ENCODE measurements at places on chromosomes 3 and 15.

DNA sequence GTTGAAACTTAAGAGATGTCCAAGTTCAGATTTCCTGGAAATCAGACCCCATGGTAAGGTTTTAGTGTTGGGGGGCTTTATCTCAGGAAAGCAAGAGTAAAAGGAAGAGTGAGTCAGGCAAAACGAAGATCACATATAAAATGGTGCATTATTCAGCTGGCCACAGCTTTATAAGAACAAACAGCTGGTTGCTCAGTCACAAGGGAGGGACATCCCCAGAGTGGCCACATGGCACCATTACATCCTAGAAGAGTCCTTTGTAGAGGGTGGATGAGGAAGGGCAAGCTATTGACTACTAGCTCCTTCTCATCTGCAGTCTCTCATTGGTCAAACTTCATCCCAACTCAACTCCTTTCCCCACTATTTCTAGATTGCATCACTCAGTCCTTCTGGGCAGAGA is 68.3 kb upstream of the COL8A1 start:
- no peak for DNase-seq

GRCh38 chr3:106691476-106691875 is 685.8 kb upstream of the CCDC54 start:
- DNase-seq, result no peak

DNA sequence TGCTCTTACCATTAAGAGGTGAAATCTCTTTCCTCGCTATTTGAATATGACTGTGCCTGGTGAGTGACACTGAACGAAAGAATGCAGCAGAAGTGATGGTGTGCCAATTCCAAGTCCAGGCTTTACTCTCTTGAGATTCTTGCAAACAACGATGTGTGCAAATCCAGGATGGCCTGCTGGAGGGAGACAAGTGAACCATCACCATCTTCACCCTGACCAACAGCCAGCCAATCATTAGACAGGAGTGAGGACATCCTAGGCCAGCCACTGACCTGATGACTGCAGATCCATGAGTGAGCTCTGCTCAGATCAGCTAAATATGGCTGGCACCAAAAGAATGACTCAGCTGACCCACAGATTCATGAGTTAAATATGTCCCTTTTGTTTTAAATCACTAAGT is 878.0 kb downstream of the PDCD6IP start:
- no peak for DNase-seq

DNA sequence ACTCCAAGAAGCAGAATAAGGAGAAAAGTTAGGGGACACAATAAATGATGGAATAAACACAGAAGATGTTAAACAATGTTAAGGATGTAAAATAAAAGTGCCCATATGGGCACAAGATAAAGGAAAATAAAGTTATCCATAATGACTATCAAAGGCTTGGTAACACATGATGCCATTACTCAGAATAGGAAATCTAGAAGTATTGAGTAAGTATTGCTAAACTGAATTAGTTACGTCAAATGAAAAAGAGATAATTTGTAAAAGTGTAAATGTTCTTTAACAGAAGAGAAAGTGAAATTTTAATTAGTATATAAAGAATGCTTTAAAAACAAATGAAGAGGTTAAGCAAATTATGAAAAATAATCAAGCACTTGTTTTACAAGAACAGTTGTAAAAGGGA is 6.7 kb downstream of the COPS2 start:
- DNase-seq, result no peak

- no peak for DNase-seq
Observed at GRCh38 chr3:42507761-42508335, 5.4 kb downstream of the VIPR1 start.

DNA sequence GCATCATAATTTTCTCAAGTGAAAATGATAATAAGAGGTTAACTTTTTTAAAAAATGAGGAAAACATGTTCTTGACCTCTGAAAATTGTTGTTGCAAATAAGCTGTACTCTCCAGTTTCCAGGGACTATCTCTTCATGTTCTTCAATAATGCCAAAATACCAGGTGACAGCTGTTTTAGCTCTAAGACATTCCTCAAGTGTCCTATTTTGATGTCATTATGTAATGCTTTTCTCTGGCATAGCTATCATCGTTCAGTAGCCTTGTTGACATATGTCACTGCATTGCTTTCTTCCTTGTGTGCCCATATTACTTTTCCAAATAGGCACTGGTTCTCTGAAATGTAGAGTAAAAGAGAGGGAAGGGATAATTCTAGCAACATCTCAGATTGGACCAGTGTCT is 5.7 kb upstream of the FILIP1L start:
- DNase-seq, result no peak

DNA sequence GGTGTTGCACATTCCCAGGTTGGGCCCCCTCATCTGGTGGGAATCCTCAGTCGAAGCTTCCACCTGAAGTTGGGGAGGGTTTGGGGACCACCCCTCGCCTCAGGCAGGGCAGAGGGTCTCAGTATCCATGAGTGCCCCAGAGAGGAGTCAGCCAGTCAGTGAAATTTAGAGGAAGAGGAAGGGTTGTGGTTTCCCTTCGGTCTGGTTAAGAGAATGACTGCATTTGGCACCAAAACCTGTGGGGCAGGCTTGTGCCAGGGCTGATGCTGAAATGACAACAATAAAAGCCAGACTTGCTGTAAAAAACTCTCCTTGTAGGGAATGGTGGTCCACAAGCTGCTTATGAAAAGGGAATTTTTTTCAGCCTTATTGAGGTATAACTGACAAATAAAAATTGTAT is 22.6 kb downstream of the LMCD1 start:
- DNase-seq, result no peak

DNA sequence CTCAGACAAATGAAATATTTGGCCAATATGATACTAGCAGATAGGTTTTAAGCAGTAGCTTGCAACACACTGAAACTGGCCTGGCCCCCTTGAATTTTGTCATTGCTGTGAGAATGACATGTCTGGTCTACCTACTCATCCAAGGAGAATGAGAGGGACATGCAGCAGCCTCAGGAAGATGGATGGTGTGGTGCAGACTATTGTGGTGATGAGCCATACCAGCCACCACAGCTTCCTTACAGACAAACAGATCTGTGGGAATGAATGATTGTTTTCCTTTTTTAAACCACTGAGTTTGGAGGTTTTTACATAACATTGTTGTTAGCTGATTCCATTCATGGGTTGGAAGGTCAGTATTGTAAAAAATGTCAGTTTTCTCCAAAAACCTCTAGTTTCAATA is 133.7 kb upstream of the POU1F1 start:
- DNase-seq, result no peak

DNA sequence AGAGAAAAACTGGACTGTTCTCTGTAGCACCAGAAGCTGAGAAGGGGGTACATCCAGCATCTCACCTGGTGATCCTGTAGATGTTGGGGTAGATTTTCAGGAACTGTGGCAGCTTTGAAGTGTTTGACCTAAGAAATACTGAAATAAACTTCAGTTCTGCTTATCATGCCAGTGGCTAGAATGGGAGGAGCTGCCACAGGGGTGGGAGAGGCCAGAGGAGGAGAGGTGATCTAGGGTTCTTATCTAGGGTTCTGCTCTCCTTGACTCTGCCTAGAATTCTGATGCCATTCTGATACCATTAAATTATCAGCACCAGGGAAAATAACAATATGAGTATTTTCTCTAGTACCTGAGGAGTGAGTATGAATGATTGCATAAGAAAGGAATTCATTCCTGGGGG is 10.2 kb upstream of the CPOX start:
- DNase-seq, result no peak

DNA sequence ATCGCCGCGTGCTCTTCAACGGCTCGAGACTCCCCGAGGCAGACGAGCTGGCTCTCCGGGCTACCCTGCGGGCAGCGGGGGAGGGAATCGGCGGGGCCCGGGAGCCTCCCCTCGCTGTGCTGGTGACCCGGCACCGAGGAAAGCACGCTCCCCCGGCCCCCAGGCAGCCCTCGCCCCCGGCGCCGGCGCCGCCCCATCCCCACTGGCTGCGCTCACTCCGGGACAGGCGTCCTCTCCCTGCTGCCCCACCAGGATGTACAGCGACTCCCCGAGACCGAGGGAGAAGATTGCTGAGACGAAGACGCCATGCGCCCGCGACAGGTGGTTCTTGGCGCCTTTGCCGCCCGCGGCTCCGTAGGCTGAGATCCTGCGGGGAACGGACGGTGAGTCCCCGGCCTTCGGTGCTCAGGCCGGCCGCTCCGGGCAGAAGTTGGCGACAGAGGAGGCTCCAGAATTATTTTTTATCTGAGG is 1.7 kb downstream of the LTK start:
- no peak for DNase-seq

- no peak for DNase-seq
Observed at GRCh38 chr3:47362701-47363100, 18.1 kb upstream of the PTPN23 start.

DNA sequence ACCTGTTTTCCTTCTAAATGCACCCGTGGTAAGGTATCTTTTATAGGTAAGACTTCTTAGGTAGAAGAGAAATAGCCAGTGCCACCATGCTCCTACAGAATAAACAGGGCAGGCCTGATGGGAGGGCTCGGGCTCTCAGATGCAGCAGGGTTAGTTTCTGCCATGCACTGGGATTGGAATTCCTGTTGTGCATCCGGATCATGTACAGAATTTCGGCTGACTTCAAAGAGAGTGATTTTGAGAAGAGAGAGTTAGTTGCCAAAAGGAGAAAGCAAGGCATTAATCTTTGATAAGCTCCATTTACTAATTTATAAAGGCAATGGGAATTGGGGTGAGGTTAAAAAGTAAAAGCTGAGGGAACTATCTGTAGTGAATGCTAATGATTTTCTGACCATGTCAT is 211.2 kb downstream of the WDR72 start:
- DNase-seq, result no peak

DNA sequence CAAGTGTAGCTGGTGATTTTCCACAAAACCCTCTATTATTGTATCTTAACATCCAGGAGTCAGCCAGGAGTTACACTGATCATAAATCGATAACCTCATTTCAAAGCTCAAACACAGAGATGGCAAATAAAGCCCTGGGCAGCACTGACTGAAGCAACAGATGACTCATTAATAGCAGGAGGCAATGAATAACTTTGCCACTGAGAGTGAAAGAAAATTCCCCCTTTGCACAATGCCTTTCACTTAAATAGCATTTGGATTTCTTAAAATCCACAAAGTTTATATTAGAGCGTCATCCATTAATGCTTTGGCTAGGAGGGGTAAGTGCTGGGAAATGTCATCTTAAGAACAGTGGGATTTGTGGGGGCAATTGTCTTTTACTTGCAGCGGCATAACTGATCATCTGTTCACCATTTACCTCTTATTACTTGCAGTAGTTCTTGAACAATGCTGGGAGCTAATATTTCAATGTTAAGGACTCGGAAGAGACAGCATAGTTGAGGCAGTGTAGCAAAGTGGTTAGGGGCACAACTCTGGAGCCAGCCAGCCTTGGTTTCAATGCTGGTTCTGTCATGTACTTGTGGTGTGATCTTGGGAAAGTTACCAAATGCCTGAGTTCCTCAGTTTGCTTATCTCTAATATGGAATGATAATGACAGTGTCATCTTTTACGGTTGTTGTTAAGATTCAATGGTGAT is 630.4 kb upstream of the TBL1XR1 start:
- no peak for DNase-seq

DNA sequence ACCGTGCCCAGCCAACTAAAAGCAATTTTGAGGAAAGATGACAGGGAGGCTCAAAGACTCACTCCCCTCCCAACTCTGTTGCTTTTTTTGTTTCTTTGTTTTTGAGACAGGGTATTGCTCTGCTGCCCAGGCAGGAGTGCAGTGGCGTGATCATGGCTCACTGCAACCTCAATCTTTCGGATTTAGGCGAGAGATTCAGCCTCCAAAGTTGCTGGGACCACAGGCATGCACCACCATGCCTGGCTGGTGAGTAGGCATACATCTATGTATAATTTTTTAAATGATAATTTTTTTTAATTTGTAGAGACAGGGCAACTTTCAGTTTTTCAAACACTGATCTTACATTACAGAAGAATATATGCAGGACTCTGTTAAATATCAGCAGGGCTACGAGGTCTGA is 15.8 kb upstream of the THUMPD3 start:
- DNase-seq, result no peak

DNA sequence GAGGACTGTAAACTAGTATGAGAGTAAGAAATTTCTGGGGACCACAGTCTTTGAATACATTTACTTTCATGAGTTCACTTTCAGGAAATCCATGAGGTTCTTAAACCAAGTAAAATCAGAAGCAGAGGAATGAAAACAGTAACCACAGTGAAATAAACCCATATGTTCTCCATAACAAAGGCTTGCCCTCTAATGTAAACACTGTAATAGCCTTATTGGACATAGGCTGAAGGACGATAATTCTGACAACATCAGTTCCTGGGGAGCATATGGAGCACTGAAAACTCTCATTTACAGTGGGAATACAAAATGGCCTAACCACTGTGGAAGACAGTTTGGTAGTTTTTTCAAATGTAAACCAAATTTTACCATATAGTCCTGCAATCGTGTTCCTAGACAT is 965.8 kb downstream of the NSUN3 start:
- DNase-seq, result no peak
